CD4-positive, CD25-positive, alpha-beta regulatory T cell (primary cell): ENCODE measurements at places on chromosomes 5 and 9.

GRCh38 chr9:109181284-109181683 lies 14.2 kb upstream of the FRRS1L start:
- DNase-seq, result peak; percentile 30

- no peak for DNase-seq
These were observed 20.9 kb upstream of the DMXL1 start for GRCh38 chr5:119049824-119050449.

DNA sequence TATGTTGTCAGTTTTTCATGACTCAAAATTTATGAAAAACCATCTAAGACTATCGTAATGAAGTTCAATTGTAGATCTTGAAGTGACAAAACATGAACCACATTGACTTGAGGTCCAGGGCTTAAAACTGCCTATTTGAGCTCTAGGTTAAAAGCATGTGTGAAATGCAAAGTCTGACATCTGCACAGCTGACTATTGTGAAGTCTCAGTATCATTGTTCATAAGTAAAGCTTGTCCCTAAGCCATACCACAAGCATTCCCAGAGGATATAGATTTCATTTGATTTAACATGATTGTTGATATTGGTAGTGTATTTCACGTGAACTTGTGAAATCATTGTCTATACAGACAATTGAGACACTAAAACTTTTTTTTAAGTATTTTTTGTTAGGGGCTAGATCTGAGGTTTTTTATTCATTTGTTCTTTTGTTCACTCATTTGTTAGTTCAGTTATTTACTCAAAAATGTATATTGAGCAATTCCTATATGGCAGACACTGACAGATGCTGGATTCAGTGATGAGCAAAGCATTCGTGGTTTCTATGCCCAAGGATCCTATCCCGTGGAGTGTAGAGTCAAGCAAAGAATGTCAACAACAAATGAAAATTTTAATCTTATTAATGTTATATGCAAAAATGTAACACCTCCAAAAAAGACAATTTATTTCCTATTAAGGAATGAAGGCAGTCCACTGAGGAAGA lies 485.2 kb downstream of the RAB3C start:
- DNase-seq, result no peak

- DNase-seq, result no peak
These were observed 93.2 kb downstream of the C5orf15 start for GRCh38 chr5:133875179-133875578.

DNA sequence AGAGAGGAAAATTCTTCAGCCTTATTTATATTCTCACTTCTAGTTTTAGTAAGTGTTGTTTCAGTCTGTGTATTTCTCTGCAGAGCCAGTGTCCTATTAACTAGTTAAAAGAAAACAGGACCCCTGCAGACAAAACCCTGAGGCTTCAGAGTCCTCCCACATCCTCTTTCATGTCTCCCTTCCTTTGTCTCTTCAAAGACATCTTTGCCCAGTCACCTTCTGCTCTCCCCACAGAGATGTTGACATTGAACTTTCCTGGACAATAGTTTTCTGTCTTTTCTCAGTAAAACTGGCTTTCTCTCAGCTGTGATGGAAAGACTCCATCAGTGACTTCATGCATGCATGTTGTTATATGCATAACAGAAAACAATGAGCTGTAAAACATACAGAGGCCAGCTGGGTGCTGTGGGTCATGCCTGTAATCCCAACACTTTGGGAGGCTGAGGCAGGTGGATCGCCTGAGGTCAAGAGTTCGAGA lies 20.2 kb downstream of the GRAMD2B start:
- no peak for DNase-seq

GRCh38 chr5:154163327-154164248 lies 26.9 kb upstream of the GALNT10 start:
- no peak for DNase-seq
